ENCODE measurements at places on chromosomes 5 and 9.

- DNase-seq: no peak
These were observed 88.2 kb upstream of the CACNA1B start for GRCh38 chr9:137789295-137789895.

GRCh38 chr9:94576131-94576530 lies 17.5 kb downstream of the FBP2 start:
- no peak for DNase-seq

- no peak for DNase-seq
These were observed 8.9 kb downstream of the C5orf52 start for GRCh38 chr5:157680239-157680638.

DNA sequence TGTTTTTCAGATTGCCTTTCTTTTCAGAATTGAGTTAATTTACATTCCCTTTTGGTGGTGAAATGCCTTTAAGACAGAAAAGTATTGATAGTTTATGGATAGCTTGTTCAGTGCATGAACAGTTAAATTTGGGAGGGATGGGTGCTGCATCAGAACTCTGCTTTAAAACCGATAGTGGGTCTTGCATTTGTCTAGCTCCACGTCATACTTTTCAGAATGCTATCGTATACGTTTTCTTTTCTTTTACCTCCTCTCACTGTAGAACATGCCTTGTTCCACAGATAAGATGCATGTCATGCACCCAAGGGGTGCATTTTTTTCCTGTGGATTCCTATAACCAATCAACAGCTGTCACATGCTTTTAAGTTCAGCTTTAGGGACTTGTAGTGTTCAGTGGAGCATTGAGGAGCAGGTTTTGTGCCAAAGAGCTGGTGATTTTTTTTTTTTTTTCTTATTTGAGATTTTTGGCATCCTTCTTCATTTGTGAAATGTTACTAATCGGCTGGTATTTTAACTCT lies 2.3 kb downstream of the SLC44A1 start:
- no peak for DNase-seq

GRCh38 chr5:6722015-6722414 lies 8.8 kb downstream of the TENT4A start:
- DNase-seq: no peak

DNA sequence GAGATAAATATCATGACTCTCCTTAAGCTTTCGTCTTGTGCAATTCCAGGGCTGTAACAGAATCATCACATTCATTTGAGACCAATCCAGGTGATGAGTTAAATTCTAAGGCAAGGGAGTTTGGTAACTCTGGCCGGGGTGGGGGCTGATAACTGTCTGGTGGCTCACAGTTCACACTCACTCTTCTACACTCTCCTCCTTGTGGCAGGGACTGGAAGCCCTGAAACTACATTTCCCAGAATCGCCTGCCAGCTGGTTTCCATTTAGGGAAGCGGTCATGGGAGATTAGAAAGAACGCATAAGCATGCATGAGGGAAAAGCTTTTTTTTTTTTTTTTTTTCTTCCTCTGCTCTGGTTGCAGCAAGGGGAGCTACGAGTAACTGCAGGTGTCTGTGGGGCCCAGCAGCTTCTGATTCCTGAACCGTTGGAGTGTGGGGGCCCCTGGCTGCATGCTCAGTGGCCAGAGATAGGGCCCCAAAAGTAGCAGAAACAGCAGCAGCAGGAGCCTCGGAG lies 154.8 kb upstream of the TBC1D2 start:
- peak; percentile 86 for DNase-seq

GRCh38 chr5:51650824-51651223 lies 267.6 kb downstream of the ISL1 start:
- DNase-seq: no peak

- no peak for DNase-seq
These were observed 46.6 kb upstream of the PRSS3 start for GRCh38 chr9:33748633-33749304.

GRCh38 chr5:79886925-79887655 lies 104.0 kb downstream of the MTX3 start:
- DNase-seq: no peak

GRCh38 chr9:89899573-89899972 lies 294.8 kb downstream of the GADD45G start:
- no peak for DNase-seq

DNA sequence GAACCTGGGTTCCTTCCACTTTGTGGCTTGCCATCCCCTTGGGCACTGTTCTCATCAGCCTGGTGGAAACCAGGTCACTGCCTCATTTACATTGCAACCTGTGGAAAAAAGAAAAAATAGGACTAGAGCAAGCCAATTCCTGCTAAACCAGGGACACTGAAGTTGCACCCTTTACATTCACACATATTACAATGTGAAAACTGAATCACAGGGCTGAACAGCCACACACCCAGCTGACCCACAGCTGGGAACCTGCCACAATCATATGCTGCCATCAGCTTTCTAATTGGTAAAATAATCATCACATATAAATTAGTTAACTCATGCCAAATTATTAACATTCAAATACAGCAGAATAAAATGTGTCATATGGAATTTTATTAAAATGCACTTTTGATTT lies 94.5 kb downstream of the CDH6 start:
- DNase-seq: no peak

DNA sequence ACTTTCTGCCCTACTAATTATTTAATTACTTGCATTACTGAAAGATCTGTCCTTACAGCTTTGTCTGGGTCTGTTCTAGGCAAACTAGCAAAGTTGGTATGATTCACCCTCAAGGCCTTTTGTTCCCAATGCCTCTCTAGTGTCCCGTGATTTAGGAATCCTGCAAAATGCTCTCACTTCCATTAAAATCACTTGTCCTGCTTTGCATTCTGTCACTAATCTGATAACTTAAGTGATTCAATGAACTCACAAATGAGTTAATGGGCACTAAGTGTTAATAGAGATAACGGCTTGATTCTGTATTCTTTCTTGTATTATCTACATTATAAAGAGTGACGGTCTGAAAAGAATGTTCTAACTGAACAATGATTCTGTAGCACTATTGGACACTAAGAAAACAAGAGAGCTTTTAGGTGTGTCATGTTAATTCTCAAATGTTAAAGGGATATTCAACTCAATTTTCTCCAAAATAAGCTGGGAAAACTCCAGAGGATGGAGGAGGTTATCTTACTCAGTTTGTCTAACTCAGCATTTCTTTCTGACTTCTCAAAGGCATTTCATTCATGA lies 697.3 kb downstream of the CETN3 start:
- no peak for DNase-seq

- DNase-seq: no peak
These were observed 538 bp downstream of the PRRT1B start for GRCh38 chr9:131545786-131546335.

DNA sequence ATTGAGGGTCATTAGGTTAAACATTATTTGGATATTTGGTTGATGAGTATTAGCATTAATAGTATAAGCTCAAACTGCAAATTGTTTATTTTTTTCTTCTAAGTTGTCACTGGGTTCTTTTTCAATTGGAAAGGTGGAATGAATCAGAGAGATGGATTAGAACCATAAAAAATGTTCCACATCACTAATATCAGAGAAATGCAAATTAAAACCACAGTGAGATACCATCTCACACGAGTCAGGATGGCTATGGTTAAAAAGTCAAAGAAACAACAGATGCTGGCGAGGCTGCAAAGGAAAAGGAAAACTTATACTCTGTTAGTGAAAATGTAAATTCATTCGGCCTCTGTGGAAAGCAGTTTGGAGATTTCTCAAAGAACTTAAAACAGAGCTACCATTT lies 122.8 kb downstream of the CCDC192 start:
- peak; percentile 52 for DNase-seq

- DNase-seq: no peak
These were observed 82.4 kb upstream of the ADAMTS2 start for GRCh38 chr5:179427676-179428056.

DNA sequence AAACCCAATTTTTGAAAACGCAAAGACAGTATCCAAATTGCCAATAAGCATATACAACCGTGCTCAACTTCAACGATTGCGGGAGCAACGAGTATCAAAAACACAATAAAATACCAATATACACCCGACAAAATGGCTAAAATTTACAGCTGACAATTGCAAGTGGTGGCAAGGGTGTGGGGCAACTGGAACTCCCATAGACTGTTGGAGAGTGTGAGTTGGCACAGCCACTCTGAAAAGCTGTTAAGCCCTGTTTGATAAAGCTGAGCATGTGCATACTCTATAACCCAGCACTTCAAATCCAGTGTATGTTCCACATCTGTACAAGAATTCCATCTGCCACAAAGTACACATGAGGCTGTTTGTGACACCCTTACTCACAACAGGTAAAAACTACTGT lies 20.3 kb upstream of the NKD2 start:
- DNase-seq: no peak

GRCh38 chr5:145775411-145775810 lies 59.7 kb downstream of the PRELID2 start:
- DNase-seq: no peak
